ENCODE measurements at places on chromosomes 2 and 18.

DNA sequence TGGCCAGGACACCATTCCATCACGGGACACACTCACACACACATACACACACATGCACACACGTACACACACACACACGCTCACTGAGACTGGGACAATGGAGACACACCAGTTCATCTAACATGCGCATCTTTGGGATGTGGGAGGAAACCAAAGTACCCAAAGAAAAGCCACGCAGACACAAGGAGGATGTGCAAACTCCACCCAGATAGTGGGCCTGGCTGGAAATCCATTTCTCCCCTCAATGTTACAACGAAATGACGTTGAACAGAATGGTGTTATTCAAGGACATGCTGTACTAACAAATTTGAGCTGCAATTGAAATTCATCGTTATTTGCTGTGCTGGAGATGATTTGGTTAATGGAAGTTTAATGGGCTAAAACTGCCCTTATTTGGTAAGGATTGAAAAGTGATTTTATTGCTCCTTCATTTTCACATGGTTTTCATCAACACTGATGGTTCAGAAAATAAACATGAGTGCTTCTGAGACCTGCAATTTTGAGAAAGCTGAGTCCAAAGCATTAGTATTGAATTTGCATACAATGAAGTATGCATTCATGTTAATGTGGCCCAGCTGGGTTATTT is 110.0 kb downstream of the KCNE4 start:
- DNase-seq = no peak

- DNase-seq = no peak
Measured at GRCh38 chr2:637804-638203, 39.4 kb downstream of the TMEM18 start.

GRCh38 chr18:58584200-58585127 is 44.4 kb downstream of the ALPK2 start:
- DNase-seq = no peak

- DNase-seq = no peak
Measured at GRCh38 chr2:144679942-144680341, 160.0 kb upstream of the ZEB2 start.

Data from NCI-H1092 (cell line).